ENCODE measurements at places on chromosomes 7 and 10.

DNA sequence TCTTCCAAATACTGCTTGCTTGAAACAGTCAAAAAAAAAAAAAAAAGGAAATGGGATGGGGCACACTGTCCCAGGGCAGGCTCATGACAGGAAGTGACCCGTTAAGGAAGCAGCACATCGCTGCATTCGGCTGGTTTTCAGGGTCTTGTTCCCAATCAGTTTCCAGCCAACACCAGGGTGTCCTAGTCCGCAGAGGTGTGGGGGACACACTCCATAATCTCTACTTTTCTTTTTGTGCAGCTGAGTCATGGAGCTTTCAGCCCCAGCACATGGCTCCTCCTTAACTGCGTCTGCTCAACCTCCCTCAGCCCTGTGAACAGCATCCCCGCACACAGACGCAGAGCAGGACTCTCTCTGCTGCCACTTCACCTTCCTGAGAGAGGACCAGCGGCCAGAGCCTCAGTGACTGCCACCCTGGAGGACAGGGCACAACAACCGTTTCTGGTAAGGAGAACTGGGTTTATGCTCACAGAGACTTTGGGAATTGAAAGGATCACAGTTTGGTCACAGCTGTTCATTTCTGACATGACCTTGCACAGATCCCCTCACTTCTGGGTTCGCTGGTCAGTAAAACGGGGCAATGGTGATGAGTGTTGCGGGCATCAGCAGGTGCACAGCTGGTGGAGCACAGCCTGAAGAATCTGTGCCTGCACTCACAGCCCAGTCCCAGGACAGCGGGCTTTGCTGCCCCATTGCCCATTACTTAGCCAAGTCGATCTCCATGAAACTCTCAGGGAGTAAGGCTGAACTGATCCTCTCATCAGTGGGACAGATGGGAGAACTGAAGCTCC is at the start of gene GIMAP5:
GIMAP5 (plus strand) TSS at position 154 of the 791 bp plus-strand sequence. CDS start 3,467 bp downstream, outside the sequence.
- no peak for DNase-seq

DNA sequence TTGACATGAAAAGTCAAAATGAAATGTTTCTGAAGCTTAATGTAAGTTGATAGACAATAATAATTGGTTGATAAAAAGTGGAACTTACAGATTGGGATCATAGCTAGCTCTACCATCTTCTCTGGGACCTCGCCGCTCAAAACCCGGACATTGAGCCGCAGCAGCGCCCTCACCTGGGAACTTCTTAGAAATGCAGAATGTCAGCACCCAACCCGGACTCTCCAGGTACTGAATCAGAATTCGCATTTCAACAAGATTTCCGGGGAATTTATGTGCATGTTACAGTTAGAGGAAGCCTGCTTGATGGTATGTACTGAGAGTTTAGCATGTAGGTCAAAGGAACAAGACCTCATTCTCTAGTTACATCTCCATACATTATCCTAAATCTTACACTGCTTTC is 36.7 kb upstream of the ABLIM1 start:
- DNase-seq = no peak

DNA sequence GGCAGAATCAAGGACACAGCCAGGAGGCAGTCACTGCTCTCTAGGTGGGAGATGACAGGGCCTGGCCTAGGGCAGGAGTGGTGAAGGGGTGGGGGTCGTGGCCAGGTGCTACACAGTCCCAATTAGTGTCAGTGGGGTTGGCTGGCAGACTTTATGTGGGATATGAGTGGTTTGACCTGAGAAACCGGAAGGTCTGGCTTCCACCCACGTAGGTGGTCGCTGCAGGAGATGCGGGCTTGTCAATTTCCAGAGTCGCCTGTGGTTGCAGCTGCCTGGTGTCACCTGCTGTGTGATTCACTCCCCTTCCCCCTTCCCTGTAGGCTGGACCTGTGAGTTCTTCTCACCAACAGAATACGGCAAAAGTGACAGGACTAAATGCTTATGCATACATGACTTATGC is 124.3 kb downstream of the KLF6 start:
- no peak for DNase-seq

DNA sequence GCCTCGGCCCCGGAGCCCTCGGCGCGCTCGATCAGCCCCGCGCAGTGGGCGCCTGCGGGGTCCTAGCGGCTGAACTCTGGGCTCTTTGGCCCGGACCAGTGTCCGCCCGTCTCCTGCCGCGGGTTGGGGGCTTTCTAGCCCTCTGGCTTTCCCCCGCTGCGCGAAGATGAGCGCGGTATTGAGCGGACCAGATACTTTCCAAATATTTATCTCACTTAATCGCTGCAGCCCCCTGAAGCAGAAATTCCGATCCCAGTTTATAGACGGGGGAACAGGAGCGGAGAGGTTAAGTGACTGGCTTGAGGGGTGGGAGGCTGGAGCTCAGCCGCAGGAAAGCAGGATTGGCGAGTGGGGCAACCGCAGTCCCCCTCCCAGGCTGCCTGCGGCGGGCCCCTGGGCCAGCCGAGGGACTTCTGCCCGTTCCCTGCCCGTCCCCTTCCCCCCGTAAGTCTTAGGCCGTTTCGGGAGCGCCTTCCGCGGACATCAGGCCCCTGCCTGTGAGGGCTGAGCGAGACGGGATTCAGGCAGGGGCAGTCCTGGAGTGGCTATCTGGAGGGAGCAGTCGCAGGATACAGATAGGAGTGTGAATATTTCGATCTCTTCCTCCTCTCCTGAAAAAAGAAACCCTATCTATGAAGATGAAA is 565 bp downstream of the STRIP2 start:
- DNase-seq = no peak

GRCh38 chr10:124001391-124002148 is 91.8 kb downstream of the CHST15 start:
- DNase-seq = no peak

- DNase-seq = no peak
Observed at GRCh38 chr10:122550427-122550826, 10.1 kb upstream of the DMBT1 start.

GRCh38 chr7:150367677-150368095 is 936 bp upstream of the REPIN1 start:
- DNase-seq = no peak

DNA sequence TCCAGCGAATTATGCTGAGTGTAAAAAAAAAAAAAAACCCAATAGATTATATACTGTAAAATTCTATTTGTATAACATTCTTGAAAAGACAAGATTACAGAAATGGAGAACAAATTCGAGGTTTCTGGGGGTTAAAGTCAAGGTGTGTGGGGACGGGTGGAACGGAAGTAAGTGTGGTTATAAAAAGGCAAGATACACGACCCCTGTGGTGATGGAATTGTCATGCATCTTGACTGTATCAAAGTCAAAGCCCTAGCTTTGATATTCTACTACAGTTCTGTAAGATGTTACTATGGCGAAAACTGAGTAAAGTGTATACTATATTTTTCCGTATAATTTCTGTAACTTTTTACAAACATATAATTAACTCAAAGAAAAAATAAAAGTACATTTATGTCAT is 718.2 kb upstream of the PCDH15 start:
- no peak for DNase-seq

DNA sequence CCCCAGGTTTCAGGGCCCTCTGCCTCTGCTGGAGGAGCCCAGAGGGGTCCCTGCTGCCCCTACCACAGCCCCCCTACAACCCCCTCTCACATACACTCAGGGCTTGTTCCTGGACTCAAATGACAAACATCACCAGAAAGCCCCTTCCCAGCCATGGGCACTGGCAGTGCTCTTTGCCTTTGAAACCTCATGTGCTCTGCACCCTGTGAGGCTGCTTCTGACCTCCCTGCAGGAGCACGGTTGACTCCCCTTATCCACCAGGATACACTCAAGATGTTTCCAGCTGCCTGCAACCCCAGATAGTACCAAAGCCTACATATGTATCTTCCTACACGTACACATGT is 3.5 kb upstream of the ADIRF start:
- DNase-seq = no peak

GRCh38 chr10:5490032-5490431 is 9.3 kb downstream of the CALML5 start:
- DNase-seq = no peak

GRCh38 chr10:49351669-49352068 is 44.2 kb downstream of the DRGX start:
- DNase-seq = no peak

GRCh38 chr7:66952343-66953043 is 31.5 kb downstream of the TMEM248 start:
- no peak for DNase-seq

GRCh38 chr10:125882596-125882995 is 1.5 kb upstream of the DHX32 start:
- no peak for DNase-seq

DNA sequence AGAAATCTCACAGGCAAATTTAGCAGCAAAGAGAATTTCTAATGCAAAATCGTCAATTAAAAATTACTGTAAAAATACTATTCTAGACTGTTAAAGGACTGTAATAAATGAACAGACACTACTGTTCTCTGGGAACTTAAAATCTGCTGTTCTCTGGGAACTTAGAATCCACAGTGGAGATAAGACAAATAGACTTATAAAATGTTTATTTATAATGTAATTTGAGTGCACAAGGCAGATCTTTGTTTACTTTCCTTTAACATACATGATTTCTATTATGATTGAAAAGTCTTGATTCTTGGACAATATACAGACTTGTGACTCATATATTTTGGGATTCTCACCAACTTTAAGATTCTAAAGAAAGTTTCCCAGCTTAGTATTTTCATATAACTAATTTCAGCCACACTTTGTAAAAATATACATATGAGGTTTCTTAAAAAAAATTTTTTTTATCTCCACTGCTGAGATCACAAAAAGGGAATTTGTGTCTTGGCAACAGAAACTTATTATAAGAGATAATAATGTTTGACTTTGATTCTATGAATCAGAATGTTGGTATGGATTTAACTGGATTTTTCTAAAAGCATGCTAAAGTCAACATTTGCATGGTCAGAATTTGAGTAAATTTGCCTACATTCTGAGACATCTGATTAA is 166.3 kb upstream of the RHOBTB1 start:
- no peak for DNase-seq

- no peak for DNase-seq
Observed at GRCh38 chr10:28366994-28367393, 64.1 kb upstream of the MPP7 start.

DNA sequence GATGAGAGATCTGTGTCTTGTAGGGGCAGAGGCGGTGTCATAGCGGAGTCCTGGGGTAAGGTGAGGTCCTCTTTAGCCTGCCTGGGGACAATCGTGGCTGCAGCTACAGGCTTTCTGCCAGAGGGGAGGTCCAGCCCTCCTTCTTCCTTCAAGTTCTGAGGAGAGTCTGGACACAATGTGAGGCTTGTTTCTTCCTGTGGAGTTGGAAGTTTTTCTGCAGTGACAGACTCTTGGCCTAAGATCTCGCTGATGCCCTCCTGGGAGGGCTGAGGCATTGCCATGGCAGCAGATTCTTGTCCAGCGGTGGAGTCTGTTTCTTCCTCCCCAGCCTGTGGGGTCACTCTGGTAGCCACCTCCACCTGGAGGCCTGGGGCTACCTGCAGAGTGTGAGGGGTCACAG is 4.4 kb downstream of the NACAD start:
- no peak for DNase-seq

DNA sequence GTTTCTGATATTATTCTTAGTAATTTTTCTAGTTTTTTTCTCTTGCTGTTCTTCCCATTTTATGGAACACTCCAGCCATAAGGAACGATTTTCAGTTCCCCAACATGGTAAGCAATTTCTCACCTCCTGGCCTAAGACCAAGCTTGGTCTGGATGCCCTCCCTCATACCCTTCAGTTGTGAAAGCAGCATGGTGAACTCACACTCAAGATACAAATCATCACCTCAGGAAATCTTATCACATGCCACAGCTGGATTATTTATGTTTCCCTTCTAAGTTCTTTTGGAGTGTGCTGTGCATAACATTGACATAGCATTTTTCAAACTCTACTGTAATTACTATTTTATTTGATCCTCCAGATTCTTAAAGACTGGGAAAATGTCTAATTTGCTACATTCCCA is 216.6 kb downstream of the AGMO start:
- DNase-seq = no peak

DNA sequence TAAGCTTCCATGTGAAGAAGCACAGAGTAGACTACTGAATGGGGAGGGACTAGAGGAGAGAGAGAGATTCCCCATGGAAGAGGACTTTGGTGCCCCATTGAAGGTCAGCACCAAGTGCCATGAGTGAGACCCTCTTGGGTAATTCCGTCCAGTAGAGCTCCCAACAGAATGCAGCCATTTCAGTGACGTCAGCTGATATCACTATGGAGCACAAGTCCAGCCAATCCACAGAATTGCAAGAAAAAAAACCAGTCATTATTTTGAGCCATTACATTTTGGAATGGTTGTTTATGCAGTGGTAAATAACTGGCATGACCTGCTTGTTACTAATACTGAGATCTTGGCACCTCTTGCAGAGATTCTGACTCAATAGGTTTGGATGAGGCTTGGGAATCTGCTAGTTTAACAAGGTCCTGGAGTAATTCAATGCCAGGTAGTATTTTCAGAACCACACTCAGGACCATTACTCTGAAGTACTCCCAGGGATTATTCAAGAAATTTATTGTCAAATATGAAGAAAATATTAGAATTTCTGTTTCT is 52.6 kb upstream of the SP8 start:
- DNase-seq = no peak

DNA sequence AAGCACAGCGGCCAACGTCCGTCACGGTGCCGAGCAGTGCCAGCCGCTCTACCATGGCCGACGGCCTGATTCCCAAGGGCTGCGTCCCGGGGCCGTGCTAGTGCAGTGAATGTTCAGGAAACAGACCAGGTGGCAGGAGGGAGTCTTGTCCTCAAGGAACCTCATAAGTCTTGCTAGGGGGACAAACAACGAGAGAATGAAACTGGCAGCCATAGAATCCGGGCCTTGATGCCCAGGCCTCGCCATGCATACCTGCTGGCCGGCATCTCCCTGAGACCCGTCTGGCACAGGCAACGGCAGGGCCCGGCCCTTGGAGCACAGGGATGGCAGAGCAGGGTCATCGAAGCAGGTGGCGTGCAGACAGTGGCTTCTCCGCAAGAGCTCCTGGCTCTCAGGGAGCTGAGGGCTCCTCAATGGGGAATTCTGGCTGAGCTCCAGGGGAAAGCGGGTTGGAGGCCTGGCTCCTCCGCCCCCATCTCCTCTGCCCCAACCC is 58.8 kb downstream of the DIP2C start:
- no peak for DNase-seq

- no peak for DNase-seq
Observed at GRCh38 chr7:111238886-111239285, 148.0 kb downstream of the LRRN3 start.

DNA sequence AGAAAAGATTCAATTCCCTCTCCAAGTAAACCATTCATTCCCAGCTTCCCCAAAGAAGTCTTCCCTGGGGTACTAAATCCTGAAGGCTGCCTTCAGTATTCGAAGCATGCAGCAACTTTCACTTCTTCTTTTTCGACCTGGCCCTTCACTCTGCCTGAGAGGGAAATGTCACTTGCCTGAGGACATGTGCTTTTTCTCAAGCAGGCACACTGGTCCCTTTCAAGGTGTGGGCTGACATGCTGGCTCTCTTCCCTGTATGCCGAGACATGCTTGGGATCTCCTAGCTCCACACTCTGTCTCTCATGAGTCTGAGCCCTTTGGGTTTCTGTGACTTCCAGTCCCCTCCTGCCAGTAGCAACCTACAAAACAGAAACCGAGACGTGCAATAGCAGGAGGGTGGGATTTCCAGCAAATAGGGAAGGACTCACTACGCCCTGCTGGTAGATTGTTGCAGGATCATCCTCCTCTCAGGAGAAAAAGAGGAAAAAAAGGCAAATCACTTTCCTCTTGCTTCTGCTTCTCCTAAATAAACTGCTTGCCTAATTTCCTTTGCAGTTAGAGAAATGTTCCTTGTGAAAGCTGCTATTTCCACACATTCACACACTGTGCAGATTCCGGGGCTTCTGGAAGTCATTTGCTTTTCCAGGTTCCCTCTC is 33.5 kb downstream of the FIGNL1 start:
- DNase-seq = no peak
